ENCODE measurements at places on chromosomes 11 and 22.
A peak's percentile ranks its signal among the peaks of the same experiment; 100 is the strongest.

DNA sequence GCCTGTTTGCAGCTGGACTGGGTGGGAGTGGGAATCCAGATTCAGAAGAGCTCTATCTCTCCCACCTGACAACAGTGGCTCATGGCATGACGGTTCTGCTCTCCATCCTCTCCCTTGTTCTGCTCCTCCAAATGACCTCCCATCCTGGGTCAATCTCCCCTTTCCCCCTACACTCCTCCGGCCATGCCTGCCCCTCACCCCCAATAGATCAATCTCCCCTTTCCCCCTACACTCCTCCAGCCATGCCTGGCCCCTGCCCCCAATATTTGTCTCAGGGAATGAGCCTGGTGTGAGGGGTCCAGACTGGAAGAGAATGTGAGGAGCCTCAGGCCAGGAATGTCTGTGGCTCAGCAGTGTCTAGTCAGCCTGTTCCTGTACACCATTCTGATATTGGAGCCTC is 30.9 kb upstream of the RIC3 start:
- DNase-seq, result no peak

- DNase-seq, result peak; percentile 14
These were observed at the start of the genes MPST and TST for GRCh38 chr22:37019309-37020191. Gene MPST (plus strand): TSS chr22:37019742. CDS start chr22:37019837, 95 bp downstream. Gene TST (minus strand): TSS chr22:37019447. CDS start chr22:37018732, 715 bp downstream.

DNA sequence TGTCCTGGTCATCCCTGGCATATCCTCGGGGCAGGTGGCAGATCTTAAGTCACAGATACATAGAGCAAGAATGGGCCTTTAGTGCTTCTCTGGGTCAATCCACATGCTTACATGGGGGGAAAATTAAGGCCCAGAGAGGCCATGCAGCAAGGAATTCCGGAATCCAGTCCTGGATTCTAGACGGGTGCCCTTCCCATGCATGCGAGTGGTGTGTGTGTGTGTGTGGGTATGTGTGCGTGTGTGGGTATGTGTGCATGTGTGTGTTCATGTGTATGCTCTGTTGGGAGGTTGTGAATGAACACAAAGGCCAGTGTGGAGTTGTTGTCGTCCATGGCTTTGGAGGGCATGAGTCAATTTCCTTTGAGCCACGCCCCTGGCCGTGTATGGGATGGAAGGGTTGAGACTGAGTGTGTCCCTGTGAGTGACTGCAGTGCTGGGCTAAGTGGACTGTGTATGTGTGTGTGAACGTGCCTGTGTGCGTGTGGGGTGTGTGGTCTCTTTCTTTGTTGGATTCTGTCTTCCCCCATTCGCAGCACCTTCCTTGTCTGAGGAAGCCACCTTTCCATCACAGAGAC is 33.4 kb upstream of the EIF3D start:
- no peak for DNase-seq

DNA sequence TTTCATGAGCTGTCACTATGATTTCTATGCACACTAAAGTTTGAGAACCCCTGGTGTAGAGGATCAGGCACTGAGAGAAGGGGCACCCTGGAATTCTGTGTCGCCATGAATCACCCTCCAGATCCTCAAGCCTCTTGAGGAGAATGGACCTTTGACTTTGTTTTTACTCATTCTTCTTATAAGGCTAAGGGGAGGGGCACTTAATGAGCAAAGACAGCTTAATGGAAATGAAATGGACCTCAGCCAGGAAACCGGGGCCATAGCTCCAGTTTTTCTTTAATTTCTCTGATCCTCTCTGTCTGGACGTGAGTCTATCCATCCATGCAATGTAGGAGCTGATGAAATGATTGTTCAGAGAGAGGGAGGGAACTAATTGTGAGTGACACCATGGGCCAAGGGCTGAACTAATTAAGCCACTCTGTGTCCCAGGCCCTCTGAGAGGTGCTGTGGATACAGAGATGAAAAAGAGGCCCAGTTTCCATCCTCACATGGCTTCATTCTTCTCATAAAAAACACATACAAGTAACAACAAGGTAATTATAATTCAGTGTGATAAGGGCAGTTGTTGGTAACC is 32.8 kb downstream of the OR2AT4 start:
- DNase-seq, result no peak

DNA sequence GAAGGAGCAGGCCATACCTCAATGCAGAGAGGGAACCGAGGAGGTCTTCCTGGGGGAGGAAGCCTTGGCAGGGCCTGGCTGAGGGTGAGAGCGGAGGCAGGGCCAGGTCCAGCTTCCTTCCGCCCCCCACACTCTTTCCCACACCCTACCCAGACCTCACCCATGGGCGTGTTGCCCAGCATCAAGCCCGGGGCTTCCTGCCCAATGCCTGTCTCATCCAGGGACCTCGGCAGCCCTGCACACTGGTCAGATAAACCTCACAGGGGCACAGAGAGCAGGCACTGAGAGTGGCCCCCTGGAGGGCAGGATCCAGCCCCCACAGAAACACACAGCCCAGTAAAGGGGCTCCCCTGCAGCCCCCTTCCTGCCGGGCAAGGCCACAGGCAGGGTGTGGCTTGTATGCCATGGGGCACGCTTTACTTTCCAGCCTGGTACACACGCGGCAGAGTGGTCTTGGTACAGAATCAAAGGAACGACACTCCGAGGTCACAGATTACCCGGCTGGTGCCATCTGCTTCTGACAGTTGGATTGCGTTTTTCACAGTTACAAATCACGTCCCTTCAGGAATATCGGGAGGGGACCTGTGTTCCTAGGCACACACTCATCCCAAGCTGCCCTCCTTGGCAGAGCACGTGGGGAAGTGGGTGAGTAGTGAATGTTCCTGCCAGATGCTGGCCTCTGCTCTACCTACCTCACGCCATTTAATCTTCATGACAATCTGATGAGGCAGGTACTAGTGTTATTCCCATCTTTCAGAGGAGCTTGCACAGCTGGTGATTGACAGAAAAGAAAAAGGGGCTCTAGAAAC is 20.0 kb upstream of the CD5 start:
- no peak for DNase-seq

- no peak for DNase-seq
These were observed 463.0 kb downstream of the NTM start for GRCh38 chr11:131833366-131833765.

- DNase-seq, result no peak
These were observed 429.0 kb downstream of the MIAT start for GRCh38 chr22:27086080-27087044.

GRCh38 chr11:35105319-35106079 is 33.5 kb upstream of the CD44 start:
- no peak for DNase-seq

- no peak for DNase-seq
These were observed 65.1 kb downstream of the CLMP start for GRCh38 chr11:123129920-123130319.

- no peak for DNase-seq
These were observed 537.4 kb upstream of the B3GAT1 start for GRCh38 chr11:134949121-134950090.

- DNase-seq, result no peak
These were observed 28.3 kb downstream of the MUC6 start for GRCh38 chr11:1008001-1008802.

- no peak for DNase-seq
These were observed 13.4 kb downstream of the TSSC4 start for GRCh38 chr11:2413742-2414579.

- no peak for DNase-seq
These were observed 55.0 kb upstream of the DEPDC7 start for GRCh38 chr11:32960553-32961164.

- DNase-seq, result no peak
These were observed 808.0 kb downstream of the DLG2 start for GRCh38 chr11:84819128-84819527.

DNA sequence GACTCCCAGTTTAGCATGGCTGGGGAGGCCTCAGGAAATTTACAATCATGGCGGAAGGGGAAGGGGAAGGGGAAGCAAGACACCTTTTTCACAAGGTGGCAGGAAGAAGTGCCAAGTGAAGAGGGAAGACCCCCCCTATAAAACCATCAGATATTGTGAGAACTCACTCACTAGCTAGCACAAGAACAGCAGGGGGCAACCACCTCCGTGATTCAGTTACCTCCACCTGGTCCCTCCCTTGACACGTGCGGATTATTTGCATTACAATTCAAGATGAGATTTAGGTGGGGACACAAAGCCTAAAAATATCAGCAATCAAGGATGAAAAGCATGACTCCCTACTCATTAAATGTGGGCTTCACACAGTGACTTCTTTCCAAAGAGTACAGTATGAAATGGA is 155.0 kb upstream of the CCDC90B start:
- DNase-seq, result no peak

DNA sequence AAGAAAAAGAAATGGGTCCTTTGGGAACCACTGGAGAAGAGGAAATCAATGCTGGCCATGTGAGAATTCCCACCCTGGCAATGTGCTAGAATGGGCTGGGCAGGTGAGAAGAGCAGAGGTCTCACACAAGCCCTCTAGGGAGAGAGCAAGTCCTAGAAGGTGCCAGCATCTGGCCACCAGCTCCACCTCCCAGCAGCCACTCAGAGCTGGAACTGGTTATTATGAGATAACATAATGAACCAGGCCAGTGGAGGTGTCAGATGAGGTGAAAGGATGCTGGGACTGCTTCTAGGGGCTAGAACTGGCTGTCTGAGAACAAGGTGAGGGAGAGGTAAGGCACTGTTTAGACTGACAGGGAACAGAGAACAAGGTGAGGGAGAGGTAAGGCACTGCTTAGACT is 29.3 kb downstream of the NEFH start:
- DNase-seq, result no peak

GRCh38 chr22:27778294-27779090 is 23.1 kb downstream of the MN1 start:
- DNase-seq, result no peak

DNA sequence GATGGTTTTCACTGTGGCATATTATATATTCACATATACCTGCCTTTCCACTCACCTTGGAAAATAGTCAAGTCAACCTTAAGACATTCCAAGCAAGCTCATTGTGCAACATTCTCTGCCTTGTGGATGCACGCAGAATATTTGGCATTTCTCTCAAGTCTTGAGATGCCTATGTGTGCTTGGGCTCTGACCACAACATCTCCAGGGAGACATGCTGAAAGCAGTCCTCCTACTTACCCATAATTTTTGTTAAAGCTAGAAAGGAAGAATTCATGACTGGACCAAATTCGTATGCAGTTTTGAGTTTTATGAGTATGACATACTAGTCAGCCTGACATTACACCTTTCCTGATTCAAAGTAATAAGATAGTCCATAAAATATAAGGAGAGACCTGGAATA is 684.0 kb downstream of the OPCML start:
- DNase-seq, result no peak

DNA sequence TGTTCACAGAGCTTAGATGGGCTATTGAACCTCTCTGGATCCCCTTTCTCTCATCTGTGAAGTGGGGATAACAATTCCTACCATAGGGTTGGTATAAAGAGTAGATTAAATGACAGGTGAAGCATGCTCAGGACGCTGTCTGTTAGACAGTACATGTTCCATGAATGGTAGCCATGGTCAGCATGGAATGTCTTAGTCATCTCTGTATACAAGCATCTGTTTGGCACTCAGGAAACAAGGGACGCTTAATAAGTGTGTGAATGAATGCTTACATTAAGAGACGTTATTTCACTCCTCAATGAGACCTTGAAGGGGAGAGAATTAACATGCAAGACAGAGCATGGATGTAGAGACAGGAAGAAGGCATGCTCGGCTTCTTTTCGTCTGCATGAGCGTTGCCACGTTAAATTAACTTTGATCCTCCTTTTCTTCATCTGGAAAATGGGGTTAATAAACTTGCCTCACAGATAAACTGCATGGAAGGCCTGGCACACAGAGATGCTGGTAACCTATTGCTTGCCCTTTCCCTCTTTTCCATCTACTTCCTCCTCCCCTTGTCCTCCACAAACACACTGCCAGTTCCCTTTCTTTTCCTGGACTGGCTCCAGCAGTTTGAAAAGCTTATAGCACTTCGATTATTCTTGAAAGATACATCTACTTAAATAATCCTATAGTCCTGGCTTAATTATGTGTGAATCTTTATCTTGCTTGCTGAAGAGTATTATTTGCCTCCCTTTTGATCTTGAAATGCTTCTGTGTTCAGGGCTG is 267.2 kb upstream of the MTNR1B start:
- DNase-seq, result no peak

DNA sequence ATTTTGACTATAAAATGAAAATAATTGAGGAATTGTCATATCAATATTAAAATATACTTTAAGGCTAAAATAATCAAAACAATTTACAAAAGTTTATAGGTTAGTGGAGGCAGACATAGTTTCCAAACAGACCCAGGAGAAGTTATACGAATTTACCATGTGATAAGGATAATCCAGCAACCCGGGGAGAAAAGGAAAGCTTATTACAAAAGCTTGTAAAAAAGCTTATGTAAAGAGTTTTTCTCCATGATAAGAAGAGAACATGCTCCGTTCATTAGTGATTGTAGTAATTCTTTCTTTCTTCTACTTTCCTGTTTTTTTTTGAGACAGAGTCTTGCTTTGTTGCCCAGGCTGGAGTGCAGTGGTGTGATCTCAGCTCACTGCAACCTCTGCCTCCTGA is 79.0 kb downstream of the ATXN10 start:
- no peak for DNase-seq

GRCh38 chr11:2886191-2886894 is 768 bp upstream of the CDKN1C start:
- DNase-seq, result peak; percentile 24

- DNase-seq, result no peak
These were observed 866.0 kb downstream of the BRD1 start for GRCh38 chr22:48961705-48962104.

DNA sequence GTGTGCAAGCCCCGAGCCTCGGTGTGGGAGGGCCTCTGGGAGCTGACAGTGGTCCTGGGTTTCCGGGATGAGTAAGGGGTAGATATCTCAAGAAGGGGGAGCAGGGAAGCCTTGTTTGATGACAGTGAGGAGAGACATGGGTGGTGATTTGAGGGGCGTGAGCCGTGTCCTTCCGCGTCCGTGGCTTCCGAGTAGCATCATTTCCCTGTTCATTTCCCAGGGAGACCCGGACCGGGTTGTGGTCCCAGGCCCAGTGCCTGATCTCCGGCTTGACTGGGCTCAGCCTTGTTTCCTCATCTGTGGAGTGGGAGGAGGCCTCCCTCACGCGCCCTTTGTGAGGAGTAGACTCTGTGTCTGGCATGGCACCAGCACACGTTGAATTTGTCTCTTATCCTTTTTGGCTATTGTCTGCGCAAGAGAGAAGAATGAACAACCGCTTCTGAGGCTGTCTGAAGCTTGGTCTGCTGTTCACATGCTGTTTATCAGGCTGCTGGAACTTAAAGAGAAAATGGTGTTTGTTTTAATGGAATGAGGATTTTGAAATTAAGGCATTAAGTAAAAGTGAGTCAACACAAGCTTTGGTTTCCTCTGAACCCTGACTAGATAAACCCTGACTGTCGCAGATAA is 348.5 kb downstream of the TBC1D22A start:
- no peak for DNase-seq

- no peak for DNase-seq
These were observed 8.7 kb upstream of the BARX2 start for GRCh38 chr11:129366737-129367597.

GRCh38 chr11:87351676-87352075 is 313.9 kb downstream of the TMEM135 start:
- no peak for DNase-seq

- DNase-seq, result no peak
These were observed 61.8 kb downstream of the FBLN1 start for GRCh38 chr22:45564349-45565030.

All from T-cell (primary cell).